Glutamatergic neuron (in vitro differentiated cells): ENCODE measurements at places on chromosomes 3 and 15. TPM values are rescaled to one million over a fixed set of nuclear protein-coding genes. Genes with fewer than 3 reads are reported as not detected.

The ZNF860 gene
- total RNA-seq = not detected

The FMN1 gene
- total RNA-seq = 1.1 TPM

GRCh38 chr3:187288131-187288854, 3.2 kb downstream of the MASP1 start:
- no peak for DNase-seq

- DNase-seq = no peak
These were observed 90.7 kb downstream of the IGF2BP2 start for GRCh38 chr3:185733980-185734724.

DNA sequence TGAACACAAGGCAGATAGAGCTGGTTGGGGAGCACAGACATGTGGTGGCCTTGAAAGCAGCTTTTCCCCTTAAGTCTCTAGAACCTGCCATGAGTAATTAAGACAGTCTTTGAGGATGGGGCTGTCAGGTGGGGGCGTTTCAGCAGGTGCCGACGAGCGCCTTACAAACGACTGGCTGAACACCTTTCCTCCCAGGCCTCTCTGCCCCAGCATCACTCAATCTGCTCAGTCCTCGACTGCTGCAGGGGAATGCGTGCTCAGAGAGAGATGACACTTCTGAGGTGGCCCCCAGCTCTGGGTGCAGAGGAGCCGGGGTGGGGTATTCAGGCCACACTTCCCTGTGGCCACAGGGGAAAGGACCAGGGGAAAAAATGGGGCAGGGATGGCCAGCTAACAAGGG, 8.1 kb upstream of the NCKIPSD start:
- DNase-seq = no peak

The IL17RB gene
- total RNA-seq = 0.78 TPM

GRCh38 chr3:43036621-43037423, 57.7 kb downstream of the GASK1A start:
- no peak for DNase-seq

The CCNB2 gene
- total RNA-seq = 13.1 TPM

The MELTF gene
- total RNA-seq = 31.8 TPM

DNA sequence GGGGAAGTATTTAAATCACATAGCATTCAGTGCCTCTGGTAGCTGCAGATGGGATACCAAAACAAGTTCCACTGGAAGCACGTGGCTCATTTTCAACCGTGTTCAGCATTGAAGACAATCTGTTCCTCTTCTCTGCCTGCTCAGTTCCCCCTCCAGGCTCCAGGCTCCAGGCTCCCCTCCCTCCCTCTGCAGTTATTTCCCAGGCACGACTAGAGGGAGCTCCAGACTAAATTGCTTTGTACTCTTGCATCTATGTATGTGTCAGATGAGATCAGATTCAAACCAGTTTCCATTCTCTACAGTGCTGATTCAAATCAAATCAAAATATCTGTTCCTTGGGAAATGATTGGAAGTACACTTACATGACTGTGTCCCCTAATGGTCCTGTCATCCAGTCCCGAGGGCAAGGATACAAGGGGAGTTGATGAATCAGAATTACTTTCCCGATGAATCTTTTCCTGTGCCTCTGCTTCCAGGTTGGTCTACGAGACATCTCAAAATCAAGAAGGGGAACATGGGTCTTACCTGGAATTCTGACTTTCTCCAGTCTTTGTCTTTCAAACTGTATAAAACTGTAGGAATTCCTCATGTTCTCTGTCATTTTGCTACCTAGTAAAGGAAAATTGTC, 600.5 kb downstream of the EDEM1 start:
- DNase-seq = peak; percentile 52
